ENCODE measurements at places on chromosomes 7 and 10.

- no peak for DNase-seq
Observed at GRCh38 chr10:102841827-102842345, 4.7 kb upstream of the CYP17A1 start.

DNA sequence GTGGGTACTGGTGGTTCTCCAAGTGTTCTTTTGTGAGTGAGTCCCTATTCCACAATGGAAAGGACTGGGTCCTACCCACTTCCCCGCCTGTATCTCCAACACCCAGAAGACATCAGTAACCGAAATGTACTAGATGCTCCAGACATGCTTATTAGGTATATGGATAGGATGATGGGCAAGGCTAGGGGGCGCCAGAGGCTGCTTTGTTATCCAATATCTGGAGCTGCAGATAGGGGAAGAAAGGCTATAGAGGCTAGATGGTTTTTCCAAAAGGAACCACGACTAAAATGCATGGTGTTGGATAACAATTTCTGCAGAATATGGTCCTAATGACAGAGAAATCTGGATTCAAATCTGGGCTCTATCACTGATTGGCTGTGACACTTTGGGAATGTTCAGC is 56.2 kb upstream of the TM9SF3 start:
- DNase-seq: peak; percentile 20

DNA sequence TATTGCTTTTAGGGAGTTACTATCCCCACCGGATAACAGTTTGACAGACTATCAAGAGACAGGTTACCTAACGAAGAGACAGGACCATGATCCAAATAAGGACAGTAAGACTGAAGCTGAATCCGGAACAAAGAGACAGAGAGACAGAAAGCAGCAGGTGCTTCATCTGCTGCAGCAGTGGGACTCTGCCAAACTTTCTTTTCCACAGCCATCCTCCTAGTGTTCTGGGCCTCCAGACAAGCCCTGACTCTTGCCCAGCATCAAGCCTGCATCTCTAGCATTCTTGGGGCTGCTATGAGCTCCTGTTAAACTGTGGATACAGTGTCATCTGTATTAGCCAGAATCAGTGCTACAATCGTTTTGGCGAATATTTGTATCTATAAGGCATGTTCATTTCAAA is 761.7 kb downstream of the GRID1 start:
- DNase-seq: no peak

DNA sequence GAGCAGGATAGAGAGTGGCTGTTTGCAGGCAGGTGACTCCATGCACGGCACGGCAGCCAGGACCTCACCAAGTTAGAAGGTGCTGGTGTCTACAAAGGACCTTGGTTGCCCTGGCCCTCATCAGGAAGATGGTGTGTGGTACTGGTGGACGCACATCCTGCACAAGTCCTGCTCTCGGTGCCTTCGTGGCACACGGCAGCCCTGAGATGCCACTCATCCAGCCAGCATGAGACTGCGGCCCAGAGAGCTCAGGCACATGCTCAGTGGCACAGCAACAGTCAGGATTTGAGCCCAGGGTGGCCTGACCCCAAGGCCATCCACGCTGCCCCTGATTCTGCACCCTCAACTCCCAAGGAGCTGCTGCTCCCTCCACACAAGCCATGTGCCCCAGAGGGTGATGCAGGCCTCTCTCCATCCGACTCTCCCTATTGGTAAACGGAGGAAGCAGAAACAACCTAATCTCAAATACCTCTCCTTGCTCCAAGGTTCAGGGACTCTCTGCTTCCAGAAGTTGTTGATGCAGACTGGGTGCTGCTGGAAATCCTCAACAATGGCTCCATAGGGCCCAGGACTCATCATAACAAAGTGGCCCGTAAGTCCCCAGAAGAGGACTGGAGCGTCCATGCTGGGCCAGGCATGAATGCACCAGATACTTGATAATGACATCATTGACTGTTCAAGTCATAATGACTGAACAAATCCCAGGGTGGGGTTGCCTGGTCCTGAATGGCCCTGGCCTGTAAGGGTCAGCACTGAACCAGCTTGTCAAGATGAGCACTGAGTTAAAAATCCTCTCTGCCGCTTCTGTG is 93.6 kb downstream of the ARHGAP22 start:
- DNase-seq: no peak

DNA sequence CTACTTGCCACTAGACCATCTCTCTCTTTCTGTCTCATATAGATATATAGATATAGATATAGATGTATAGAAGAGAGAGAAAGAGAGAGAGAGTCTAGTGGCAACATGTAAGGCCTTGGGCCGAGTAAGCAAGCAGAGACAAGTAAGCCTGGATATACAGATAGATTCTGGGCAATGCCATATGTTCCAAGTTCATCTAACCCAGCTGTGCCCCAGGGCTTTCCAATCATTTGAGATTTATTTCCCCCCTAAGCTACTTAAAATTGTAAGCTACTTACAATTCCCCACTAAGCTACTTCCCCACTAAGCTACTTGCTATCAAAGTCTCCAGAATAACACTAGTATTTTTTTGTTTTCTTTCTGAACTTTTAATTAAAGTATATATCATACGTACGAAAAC is 1094.1 kb downstream of the DNAJB9 start:
- no peak for DNase-seq

DNA sequence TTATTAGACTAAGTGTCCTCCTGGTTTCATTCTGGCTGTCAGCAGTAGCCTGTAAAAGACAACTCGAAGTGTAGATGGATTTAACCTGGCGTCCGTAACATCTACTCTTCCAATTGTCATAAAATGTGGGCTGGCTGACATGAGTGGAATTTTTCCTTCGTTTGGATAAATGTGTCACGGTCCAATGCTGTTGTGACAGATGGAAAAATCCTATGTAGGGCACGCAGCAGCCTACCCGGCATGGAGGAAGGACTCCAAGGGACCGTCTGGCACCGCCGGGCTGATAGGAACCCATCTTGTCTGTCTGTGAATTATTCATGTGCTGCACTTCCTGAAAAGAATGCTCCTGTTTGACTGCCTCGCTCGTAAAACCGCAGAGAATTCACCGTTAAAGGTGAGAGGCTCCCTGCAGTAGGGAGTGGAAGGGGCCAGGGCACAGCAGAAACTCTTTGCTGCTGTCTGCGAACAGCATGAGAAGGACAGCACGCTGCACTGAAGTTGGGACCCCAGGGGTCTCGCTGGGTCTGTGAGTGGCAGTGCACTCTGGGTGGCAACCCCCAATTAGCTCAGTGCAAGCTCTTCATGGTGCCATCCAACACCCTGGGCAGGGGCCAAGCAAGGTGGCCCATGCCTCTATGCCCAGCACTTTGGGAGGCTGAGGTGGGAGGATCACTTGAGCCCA is 1.6 kb upstream of the ORAI2 start:
- no peak for DNase-seq

DNA sequence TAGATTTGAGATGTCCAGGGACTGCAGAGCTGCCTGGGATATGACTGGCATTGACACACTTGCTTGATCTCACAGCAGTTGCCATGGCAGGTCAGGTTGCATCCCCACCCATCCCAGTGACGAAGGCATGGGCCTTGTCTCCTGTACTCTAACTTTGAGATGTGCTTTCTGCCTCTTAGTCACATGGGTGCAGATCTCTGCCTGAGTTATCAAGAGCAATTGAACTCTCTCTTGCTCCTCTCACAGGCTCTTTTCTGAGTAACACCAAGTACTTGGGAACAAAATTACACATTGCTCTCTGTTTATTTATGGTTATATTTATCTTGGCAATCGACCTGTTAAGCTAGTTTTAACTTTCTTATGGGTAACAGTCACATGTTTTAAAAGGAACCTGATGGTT is 237.3 kb downstream of the NSUN6 start:
- no peak for DNase-seq

DNA sequence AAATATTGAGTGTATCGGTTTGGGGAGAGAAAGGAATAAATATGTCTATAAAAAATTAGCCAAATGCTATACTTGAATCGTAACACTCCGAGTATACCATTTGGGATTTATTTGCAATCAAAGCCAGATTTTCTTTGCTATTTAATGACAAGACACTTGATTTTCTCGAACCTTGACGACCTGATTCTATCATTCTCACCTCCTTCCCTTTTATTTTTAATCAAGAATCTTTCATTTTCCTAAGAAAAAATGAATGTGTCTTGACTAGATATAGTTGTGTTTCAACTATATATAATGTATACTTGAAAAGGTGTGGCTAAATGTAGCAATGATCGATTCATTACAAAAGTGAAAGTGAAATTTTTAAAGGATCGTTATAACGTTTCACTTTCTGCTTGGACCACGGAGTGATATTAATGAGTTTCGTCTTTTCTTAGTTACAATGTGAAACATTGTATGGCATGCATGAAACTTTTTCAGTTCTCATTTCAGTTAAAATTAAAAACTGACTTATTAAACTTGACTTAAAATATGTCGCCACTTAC is 562 bp downstream of the NUB1 start:
- DNase-seq: no peak

- DNase-seq: no peak
Observed at GRCh38 chr7:111129435-111129834, 38.5 kb downstream of the LRRN3 start.

- peak; percentile 35 for DNase-seq
Observed at GRCh38 chr10:93208717-93209464, 135.2 kb downstream of the CYP26A1 start.

DNA sequence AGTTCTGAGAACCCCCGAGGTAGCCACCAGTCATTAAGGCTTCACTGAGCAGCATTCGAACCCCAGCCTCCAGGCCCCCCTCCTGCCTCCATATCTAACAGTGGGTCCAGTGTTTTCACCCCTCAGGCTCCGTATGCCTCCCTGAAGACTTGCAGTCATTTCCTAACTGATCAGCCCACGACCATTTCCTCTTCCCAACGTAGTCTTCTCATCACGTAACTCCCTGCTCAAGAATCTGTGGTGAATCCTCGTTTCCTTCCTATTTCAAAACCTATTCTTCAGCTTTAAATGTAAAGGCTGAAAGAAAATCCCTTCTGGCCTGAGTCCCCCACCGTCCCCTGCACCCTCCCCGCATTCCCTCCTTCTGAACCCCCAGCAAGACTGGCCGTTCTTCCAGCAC is 21.1 kb downstream of the FRMD4A start:
- no peak for DNase-seq

- DNase-seq: no peak
Observed at GRCh38 chr10:30833628-30833970, 198.1 kb downstream of the ZNF438 start.

GRCh38 chr7:49774459-49775064 is 1.1 kb downstream of the VWC2 start:
- no peak for DNase-seq

DNA sequence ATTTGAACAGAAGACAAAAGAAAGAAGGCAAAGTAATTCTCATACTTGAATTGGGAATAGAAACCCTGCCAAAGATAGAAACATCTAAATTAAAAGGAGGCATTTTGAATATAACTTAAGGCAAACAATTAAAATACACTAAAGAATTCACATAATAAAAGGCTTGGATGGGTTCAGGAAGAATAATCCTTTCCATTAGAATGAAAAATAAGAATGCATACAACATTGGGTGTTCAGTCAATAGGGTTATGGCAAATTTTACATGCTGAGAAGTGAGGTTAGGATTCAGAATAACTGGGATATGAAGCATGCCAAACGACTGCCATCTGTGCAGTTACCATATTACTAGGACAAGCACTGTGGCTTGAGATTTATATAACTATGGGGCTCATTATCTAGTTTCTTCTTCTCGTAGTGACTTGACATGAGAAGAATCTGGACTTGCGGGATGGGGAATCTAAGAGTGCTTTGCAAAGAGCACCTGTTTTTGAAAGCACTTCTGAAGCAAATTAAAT is 326.5 kb downstream of the THSD7A start:
- DNase-seq: no peak

DNA sequence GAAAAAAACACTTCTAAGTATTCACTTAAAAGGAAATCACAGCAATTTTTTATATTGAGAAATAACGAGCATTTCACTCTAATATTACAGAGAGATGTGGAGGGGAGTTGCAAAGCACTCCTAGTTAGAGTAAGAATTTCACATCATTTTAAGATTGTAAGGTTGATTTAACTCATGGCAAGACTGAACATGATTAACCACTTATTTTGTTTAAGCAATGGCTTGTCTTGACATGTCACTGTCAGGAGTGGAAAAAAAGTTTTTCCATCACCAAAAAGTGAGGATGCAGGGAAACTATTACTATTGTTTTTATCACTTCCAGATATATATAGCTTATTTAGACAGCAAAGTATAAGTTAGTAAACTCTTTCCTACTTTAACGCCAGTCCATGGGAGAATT is 27.1 kb downstream of the CD36 start:
- no peak for DNase-seq

DNA sequence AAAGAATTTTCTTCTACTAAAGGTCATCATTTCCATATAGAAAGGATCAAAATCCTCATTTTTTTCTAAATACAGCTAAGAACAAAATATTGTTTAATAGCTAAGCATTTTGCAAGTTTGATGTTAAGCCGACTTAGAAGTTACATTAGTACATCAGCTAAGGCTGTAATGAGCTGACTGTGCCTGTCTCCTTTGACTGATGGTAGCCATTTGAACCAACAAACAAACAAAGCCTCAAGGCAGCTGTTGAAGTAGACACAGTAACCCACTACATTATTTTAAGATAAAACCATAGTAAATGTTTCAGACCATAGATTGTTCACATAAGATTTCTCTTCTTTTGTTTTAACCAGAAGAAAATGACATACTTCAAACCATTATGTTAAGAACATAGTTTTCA is 210.9 kb upstream of the VSTM2A start:
- no peak for DNase-seq

- DNase-seq: no peak
Observed at GRCh38 chr10:66414943-66415342, 510.9 kb upstream of the LRRTM3 start.

DNA sequence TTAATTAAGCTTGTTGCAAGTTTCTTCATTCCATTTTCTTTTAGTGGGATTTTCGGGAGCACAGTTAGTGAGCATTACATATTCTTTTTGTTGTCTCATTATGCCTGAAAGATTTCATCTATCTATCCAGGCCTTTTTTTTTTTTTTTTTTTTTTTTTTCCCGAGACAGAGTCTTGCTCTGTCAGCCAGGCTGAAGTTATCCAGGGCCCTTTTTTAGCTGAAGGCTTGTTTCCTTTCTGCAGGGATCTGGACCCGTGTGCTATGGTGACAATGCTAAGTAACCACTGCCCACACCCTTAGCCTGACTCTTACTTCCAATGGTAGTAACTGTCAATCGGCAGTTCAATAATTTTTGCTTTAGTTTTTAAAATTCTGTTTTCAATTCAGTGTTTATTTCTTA is 190.8 kb upstream of the MTPN start:
- no peak for DNase-seq

GRCh38 chr10:95341716-95342130 is 50.9 kb upstream of the PDLIM1 start:
- DNase-seq: no peak

DNA sequence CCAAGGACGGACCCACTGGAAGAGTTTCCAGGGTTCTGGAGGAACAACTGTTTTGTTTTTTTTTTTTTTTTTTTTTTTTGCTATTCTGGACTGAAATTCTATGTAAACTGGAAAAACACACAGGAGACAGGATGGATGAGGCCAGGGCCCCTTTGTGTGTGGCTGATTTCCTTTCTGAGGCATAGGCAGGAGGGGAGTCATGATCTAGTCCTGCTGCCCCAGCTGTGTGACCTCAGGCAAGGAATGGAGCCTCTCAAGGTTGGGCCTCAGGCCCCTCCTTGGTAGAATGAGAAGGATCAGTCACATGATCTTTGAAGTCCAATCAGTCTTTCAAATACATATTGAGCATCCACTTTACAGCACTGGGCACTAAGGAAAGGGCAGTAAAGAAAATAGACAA is 87.6 kb downstream of the SH3PXD2A start:
- no peak for DNase-seq

- no peak for DNase-seq
Observed at GRCh38 chr7:2939193-2939885, 95.2 kb upstream of the GNA12 start.
